Endothelial cell (in vitro differentiated cells): ENCODE measurements at places on chromosomes 11 and 22.

DNA sequence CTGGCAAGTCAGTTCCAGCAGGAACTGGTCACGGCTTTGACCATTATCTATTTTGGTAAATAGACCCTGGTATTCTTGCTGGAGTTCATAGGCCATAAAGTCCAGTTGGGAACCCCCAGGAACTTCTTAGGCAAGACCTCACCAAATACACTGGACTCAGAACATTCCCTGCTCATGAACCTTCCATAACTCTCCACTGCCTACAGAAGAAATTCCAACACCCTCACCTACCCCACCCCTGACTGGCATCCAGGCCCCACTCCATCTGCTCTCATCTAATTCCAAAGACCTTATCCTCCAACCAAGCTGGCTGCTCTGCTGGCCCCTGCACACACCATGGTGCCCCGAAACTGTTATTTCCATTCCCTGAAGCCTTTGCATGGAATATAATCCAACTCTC lies 2.5 kb downstream of the CLPB start:
- H3K27me3 ChIP-seq: peaks cover 2% of the 10 kb centered on the region
- H3K4me1 ChIP-seq: peaks cover 17% of the 10 kb centered on the region
- H3K4me3 ChIP-seq: peak overlapping the region; percentile 37

DNA sequence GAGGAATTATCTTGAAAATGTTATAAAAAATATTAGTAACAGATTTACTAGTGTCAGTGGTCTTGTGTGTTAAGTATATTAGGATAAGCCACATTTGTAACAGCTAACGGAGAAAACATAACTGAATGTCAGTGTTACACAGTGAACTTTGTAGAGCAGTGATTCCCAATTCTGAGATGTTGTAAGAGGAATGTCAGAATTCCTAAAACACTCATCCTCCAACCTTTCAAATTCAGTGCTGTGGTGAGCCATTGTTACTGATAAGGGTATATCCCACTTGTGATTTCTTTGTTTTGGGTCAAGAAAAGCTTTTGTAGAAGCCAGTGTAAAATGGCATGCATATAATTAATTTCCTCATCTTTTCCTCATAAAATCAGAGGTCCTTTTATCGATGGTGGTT lies 61.9 kb downstream of the ARHGEF12 start:
- DNase-seq: no peak
- peaks cover 5% of the 10 kb centered on the region for H3K36me3 ChIP-seq
- no peak overlapping the region for H3K4me3 ChIP-seq
- peak overlapping the region; percentile 87 for H3K27ac ChIP-seq
- H3K4me1 ChIP-seq: peaks cover 36% of the 10 kb centered on the region
- H3K27me3 ChIP-seq: peaks cover 1% of the 10 kb centered on the region

- H3K4me1 ChIP-seq: peaks cover 15% of the 10 kb centered on the region
- peaks cover 4% of the 10 kb centered on the region for H3K27me3 ChIP-seq
- peak; percentile 11 for DNase-seq
- H3K36me3 ChIP-seq: no peaks in the 10 kb centered on the region
Observed at GRCh38 chr11:82750643-82751139, 17.0 kb upstream of the FAM181B start.

GRCh38 chr11:71232364-71232763 lies 20.0 kb downstream of the SHANK2 start:
- no peaks in the 10 kb centered on the region for H3K27me3 ChIP-seq
- no peak overlapping the region for H3K27ac ChIP-seq
- H3K36me3 ChIP-seq: no peaks in the 10 kb centered on the region
- H3K4me3 ChIP-seq: no peak overlapping the region
- no peaks in the 10 kb centered on the region for H3K4me1 ChIP-seq

DNA sequence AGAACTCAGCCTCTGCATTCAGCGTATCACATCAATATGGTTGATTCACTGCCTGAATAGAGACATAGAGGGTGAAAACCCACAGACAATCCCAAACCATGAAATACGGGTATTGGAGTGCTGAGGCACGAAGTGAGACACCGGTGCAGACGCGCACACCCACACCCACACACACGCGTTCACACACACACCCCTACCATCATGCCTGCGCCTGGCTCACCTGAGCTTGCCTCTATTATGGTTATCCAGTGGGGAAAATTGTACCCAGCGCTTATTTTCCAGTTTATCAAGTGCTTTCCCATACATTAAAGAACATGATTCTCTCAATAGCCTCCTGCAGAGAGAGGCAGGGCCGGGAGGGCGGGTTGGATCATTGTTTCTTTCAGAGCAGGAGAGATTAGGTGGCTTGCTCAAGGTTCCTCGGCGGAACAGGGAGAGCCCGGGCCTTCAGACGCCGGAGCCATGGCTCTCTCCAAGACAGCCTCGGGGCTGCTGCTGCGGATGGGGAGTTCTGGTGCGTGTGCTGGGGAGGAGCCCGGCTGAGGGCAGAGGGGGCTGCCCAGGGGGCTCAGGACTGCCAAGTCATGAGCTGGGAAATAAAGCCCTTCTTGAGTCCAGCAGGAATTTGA lies 78.9 kb upstream of the THY1 start:
- no peaks in the 10 kb centered on the region for H3K4me1 ChIP-seq
- no peak overlapping the region for H3K4me3 ChIP-seq
- no peaks in the 10 kb centered on the region for H3K36me3 ChIP-seq
- H3K27me3 ChIP-seq: peaks cover 7% of the 10 kb centered on the region
- DNase-seq: no peak
- no peak overlapping the region for H3K27ac ChIP-seq

DNA sequence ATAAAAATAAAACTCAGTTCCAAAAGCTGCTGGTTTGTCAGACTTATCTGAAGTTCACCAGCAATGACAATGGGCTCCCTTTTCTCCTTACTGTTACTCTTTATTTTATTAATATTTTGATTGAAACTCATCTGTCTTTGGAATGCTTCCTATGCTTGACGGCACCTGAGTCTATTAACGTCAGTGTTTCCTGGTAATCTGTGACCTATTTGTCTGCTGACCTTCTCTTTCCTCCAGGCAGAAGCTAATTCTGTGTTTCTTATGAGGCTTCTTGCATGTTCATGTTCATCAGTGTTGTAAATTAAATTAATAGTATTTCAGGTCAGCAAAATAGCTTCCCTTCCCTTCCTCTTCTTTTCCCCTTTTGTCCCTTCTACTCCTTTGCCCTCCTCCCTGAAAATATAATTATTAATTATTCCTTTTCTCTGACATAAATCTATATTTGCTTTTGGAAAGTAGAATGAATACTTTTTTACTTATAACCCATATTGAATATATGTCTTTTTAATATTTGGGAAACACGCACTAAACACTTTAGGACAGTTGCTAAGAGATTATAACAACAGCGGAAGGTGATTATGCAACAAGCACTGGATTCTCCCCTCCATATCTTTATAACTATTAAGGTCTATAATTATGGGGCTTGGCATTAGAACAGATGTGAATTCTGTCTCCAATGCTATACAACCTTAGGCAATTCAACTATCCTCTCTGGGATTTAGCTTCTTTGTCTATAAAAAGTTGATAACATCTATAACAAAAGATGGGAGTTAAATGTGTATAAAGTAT lies 32.1 kb upstream of the PCF11 start:
- H3K4me1 ChIP-seq: no peaks in the 10 kb centered on the region
- H3K27me3 ChIP-seq: peaks cover 1% of the 10 kb centered on the region
- no peaks in the 10 kb centered on the region for H3K36me3 ChIP-seq
- no peak for DNase-seq
- no peak overlapping the region for H3K27ac ChIP-seq

- no peak overlapping the region for H3K4me3 ChIP-seq
- no peak for DNase-seq
- H3K36me3 ChIP-seq: no peaks in the 10 kb centered on the region
- no peaks in the 10 kb centered on the region for H3K4me1 ChIP-seq
- H3K27me3 ChIP-seq: no peaks in the 10 kb centered on the region
Observed at GRCh38 chr11:14954581-14954980, 17.6 kb downstream of the CALCA start.
